ENCODE measurements at places on chromosomes 5 and 9. TPM values are rescaled to one million over a fixed set of nuclear protein-coding genes. Genes with fewer than 3 reads are reported as not detected.

- no peaks in the 10 kb centered on the region for H3K36me3 ChIP-seq
- no peaks in the 10 kb centered on the region for H3K27me3 ChIP-seq
- H3K4me1 ChIP-seq = peaks cover 5% of the 10 kb centered on the region
- H3K4me3 ChIP-seq = no peak overlapping the region
- H3K27ac ChIP-seq = no peak overlapping the region
Observed at GRCh38 chr9:70795841-70796240, 325.6 kb downstream of the TRPM3 start.

DNA sequence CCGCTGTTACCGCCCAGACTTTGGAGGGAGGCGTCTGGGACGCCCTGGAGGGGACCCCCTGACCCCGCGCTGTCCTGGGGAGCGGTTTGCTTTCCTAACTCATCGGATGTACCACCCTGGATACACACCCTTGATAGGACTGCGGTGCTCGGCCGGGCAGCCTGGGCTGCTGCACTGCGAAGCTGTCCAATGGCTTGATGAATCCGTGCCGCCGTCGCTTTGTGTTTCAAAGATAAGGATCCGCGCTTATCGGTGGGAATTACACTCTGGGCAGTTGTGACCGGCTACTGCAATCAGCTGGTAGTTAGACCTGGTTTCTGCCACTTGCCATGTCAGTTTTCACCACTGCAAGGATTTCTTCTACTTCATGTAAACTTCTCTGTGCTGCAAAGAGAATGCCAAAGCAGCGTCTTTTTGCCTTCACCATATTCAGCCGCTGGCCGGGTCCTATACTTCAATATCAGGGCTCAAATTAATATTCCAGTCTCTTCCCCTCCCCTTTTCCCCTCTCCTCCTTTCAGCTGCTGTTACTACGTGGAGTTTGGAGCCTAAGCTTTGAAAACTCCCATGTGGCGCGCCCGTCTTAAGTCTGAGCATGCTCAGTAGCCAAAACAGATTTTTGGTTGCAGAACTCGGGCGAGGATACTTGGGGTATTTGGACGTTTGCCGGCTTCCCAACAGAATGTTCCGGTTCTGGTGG is 727 bp downstream of the SMAD5 start:
- H3K36me3 ChIP-seq = no peaks in the 10 kb centered on the region
- DNase-seq = peak; percentile 30
- H3K4me1 ChIP-seq = peaks cover 22% of the 10 kb centered on the region
- H3K4me3 ChIP-seq = peak overlapping the region; percentile 93
- H3K27me3 ChIP-seq = peaks cover 2% of the 10 kb centered on the region
- H3K27ac ChIP-seq = peak overlapping the region; percentile 96

ZMYND19 gene
- 25.6 TPM for total RNA-seq

DNA sequence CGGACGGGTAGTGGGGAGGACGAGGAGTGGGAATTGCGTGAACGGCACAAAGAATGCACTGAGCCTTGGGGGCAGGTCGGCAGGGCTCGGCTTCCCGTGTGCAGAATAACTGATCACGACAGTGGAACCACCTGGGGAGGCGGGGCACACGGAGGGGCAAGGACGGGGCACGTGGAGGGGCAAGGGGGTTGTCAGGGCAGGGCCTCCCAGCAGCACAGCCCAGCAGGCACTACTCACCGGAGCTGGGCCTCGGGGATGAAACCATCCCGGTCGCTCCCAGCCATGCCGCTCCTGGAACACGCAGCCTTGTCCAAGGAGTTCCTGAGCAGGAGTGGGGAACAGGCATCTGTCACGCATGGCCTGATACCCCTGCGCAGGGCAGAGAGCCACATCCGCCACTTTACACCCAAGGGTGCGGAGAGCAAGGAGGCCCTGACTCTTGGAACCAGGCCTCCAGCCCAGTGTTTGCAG is 33.4 kb downstream of the SARDH start:
- H3K36me3 ChIP-seq = no peaks in the 10 kb centered on the region
- peaks cover 11% of the 10 kb centered on the region for H3K4me1 ChIP-seq
- H3K27ac ChIP-seq = no peak overlapping the region
- DNase-seq = no peak
- H3K27me3 ChIP-seq = peaks cover 11% of the 10 kb centered on the region

TRIM14 gene
- total RNA-seq = 0.97 TPM

GRCh38 chr9:34072868-34073590 is 24.3 kb upstream of the UBAP2 start:
- no peaks in the 10 kb centered on the region for H3K36me3 ChIP-seq
- H3K4me3 ChIP-seq = no peak overlapping the region
- H3K4me1 ChIP-seq = no peaks in the 10 kb centered on the region
- H3K27ac ChIP-seq = no peak overlapping the region
- H3K27me3 ChIP-seq = peaks cover 3% of the 10 kb centered on the region

CD274 gene
- 0.56 TPM for total RNA-seq

C7 gene
- total RNA-seq = 1.5 TPM

IL3 gene
- not detected for total RNA-seq

JAKMIP2 gene
- 4.3 TPM for total RNA-seq

DNA sequence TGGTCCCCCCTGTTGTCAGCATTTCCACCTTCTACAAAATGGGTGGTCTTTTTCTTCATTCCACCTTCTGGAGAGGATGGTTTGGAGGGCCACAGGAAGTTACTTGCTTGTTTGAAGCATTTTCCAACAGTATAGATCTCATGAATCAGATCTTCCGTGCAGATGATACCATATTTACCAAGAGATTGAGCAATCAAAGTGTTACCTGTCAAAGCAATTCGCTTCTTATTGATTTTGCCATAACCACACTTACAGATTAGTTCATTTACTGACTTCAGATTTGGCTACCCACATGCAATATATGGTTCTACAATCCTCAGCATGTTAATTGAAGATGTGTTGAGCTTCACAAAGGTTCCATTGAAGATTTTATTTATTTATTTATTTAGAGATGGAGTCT is 14.0 kb upstream of the TEX48 start:
- H3K36me3 ChIP-seq = no peaks in the 10 kb centered on the region
- H3K4me1 ChIP-seq = no peaks in the 10 kb centered on the region
- H3K27ac ChIP-seq = no peak overlapping the region
- no peak overlapping the region for H3K4me3 ChIP-seq

DNA sequence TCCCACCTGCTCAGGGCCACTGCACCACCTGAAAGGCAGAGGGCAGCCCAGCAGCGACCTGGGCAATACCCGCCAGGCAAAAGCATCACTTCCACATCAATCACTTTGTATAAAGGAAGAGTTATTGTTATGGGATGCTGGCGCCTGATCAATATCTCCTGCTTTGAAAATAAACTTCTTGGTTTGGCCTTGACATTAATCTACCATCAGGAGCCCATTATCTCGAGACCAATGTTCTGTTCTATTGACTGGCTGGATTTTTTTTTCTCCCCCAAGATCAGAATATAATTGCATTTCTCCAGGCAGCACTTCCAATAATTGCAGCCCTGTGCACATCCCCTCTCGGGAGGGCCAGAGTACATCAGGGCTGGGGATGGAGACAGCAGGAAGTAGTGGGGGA is 44.4 kb upstream of the SAP30L start:
- DNase-seq = no peak
- H3K4me1 ChIP-seq = no peaks in the 10 kb centered on the region
- H3K27me3 ChIP-seq = peaks cover 12% of the 10 kb centered on the region
- H3K27ac ChIP-seq = no peak overlapping the region

DNA sequence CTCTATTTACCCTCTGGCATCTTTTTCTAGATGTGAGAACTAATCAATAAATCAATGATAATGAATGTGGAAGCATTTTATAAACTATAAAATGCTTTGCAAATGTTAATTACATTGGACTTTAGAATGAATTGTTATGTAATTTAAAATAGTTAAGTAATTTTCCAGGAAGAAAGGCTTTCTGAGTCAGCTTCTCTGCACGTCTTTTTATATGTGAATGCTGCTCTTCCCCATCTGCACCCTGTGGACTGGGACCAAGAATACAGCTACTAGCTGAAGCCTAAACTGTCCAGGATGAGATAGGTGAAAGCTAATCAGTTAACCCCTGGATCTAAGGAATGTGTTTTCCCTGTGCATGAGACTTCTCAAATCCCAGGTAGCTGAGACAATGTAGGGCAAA is 292.9 kb downstream of the NR3C1 start:
- peaks cover 17% of the 10 kb centered on the region for H3K4me1 ChIP-seq
- peaks cover 4% of the 10 kb centered on the region for H3K27me3 ChIP-seq
- H3K36me3 ChIP-seq = peaks cover 6% of the 10 kb centered on the region
- DNase-seq = no peak
- H3K4me3 ChIP-seq = no peak overlapping the region

AMBP gene
- not detected for total RNA-seq

LRRC19 gene
- not detected for total RNA-seq

DNA sequence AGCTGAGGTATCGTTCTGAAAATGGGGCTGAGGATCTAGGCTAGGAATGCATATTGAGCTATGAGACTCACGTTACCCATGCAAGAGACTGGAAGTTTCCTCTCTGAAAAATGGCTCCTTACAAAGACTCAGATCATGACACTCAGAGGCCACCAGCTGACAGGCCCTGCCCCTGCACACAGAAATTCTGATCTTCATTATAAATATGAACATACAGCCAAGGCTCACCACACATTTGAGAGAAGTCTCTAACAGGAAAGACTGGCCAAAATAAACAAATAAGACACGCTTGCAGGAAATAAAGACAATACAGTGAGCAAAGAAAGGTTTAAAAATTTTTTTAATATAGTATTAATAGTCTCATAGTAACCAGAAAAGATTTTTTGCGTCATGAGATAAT is 365.9 kb downstream of the NFIB start:
- no peaks in the 10 kb centered on the region for H3K36me3 ChIP-seq
- peaks cover 7% of the 10 kb centered on the region for H3K4me1 ChIP-seq
- H3K4me3 ChIP-seq = no peak overlapping the region
- no peaks in the 10 kb centered on the region for H3K27me3 ChIP-seq
- no peak overlapping the region for H3K27ac ChIP-seq

GRCh38 chr5:37071901-37072581 is 177.1 kb downstream of the CPLANE1 start:
- no peaks in the 10 kb centered on the region for H3K27me3 ChIP-seq
- no peaks in the 10 kb centered on the region for H3K36me3 ChIP-seq
- no peaks in the 10 kb centered on the region for H3K4me1 ChIP-seq
- no peak overlapping the region for H3K27ac ChIP-seq
- no peak for DNase-seq

DNA sequence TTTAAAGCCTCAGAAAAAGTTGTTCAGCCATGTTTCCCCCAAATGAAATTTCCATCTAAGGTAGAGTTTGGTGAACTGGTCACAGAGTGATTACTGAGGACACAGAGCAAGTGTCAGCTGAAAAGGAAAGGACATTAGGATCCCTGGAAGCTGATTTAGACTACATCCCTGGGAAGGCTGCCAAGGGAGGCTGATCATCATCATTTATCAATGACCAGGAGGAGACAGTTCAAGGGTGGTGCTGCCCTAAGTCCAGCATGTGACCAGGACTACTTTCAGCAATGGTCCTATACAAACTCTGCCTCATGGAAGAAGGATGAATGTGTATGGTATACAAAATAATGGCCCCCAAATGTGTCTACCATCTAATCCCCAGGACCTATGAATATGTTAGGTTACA is 120.6 kb downstream of the PIK3R1 start:
- H3K4me3 ChIP-seq = no peak overlapping the region
- H3K4me1 ChIP-seq = no peaks in the 10 kb centered on the region
- no peak for DNase-seq

SYNPO gene
- 94.3 TPM for total RNA-seq

MARCHF3 gene
- total RNA-seq = 47.9 TPM

- DNase-seq = no peak
- H3K27me3 ChIP-seq = peaks cover 11% of the 10 kb centered on the region
- H3K36me3 ChIP-seq = no peaks in the 10 kb centered on the region
- H3K4me3 ChIP-seq = no peak overlapping the region
- no peak overlapping the region for H3K27ac ChIP-seq
Observed at GRCh38 chr5:63960646-63961045, 1.6 kb downstream of the HTR1A start.

- DNase-seq = no peak
- H3K36me3 ChIP-seq = peaks cover 5% of the 10 kb centered on the region
- peaks cover 9% of the 10 kb centered on the region for H3K4me1 ChIP-seq
- H3K27ac ChIP-seq = no peak overlapping the region
- peaks cover 14% of the 10 kb centered on the region for H3K27me3 ChIP-seq
- H3K4me3 ChIP-seq = no peak overlapping the region
Observed at GRCh38 chr5:73433982-73434342, 14.6 kb downstream of the FOXD1 start.

GAS1 gene
- 11.2 TPM for total RNA-seq

DNA sequence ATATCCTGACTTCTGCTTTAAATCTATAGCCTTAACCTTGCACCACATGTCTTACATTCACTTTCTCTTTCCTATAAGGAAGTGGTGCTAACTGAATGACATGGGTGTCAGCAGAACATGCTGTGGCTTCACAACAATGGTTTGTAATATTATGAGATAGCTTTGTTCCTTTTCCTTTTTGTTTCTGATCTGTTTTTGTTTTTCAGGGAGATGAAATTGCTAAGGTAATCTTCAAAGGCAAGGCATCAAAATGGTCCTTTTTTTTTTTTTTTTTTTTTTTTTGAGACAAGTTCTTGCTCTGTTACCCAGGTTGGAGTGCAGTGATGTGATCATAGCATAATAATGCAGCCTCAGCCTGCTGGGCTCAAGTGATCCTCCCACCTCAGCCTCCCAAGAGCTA is 53.6 kb upstream of the RANBP6 start:
- H3K4me1 ChIP-seq = no peaks in the 10 kb centered on the region
- DNase-seq = no peak
- no peak overlapping the region for H3K4me3 ChIP-seq
- no peaks in the 10 kb centered on the region for H3K27me3 ChIP-seq
- no peaks in the 10 kb centered on the region for H3K36me3 ChIP-seq

DNA sequence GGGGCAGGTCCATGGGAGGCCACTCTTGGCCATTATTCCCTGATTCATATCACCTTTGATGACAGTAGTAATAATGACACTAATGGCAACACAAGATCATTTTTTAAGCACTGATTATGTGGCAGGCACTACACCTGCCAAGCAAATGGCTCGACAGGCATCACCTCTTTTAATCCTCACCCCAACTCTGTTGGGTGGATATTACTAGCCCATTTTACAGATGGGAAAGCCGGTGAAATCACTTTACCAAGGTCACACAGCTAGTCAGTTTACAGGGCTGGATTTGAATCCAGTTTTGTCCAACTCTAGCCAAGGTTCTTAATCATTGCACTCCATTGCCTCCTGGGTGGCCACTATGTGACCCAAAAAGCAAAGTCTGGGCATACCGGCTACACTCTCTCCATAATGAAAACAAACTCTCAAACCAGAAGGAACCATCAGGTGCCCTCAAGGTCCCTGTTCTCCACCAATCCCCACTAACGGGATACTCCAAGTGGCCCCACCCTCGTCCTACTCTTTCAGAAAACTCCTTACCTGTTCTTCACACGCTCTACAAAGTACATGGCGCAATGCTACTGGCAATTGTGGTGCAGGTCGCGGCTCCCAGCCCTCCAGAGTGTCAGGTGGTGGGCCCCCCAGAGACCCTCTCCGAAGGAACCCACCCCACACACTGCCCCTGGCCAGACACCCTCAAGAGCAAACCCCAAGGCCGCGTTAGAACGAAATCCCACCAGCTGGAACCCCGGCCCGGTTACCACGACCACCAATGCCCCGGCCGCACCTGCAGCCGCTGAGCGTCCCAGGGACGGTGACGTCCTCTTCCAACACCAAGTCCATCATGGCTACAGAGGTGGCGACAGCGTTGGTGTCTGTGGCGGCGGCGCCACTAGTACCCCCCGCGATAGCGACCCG is 572 bp downstream of the CDK5RAP2 start:
- peaks cover 11% of the 10 kb centered on the region for H3K4me1 ChIP-seq
- peak; percentile 4 for DNase-seq
- H3K27me3 ChIP-seq = peaks cover 4% of the 10 kb centered on the region
- H3K27ac ChIP-seq = peak overlapping the region; percentile 80

All from endothelial cell (in vitro differentiated cells).